NCI-H2171 (cell line): ENCODE measurements at places on chromosomes 6 and 20.

- DNase-seq, result no peak
These were observed 317.2 kb upstream of the AGPAT4 start for GRCh38 chr6:161590961-161591627.

DNA sequence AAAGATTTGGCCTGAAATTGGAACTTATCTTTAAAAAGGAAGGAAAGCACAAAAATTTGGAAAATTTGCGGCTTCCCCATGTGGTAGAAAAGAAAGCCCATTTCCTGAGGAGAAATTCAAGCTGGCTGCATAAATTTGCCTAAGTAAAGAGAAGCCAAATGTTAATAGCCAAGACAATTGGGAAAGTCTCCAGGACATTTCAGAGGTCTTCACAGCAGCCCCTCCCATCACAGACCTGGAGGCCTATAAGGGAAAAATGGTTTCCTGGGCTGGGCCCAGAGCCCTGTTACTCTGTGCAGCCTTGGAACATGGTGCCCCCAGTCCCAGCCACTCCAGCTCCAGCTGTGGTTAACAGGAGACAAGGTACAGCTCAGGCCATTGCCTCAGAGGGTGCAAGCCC lies 736.5 kb downstream of the HACE1 start:
- DNase-seq, result no peak

GRCh38 chr20:8389381-8390036 lies 257.4 kb downstream of the PLCB1 start:
- peak; percentile 32 for DNase-seq

- DNase-seq, result no peak
These were observed 728 bp downstream of the ITPR3 start for GRCh38 chr6:33621711-33622388.

GRCh38 chr6:143223895-143224294 lies 163.2 kb downstream of the AIG1 start:
- DNase-seq, result no peak

- no peak for DNase-seq
These were observed 196.2 kb upstream of the SYNDIG1 start for GRCh38 chr20:24273251-24273650.

GRCh38 chr6:129620234-129620610 lies 89.8 kb downstream of the ARHGAP18 start:
- no peak for DNase-seq

DNA sequence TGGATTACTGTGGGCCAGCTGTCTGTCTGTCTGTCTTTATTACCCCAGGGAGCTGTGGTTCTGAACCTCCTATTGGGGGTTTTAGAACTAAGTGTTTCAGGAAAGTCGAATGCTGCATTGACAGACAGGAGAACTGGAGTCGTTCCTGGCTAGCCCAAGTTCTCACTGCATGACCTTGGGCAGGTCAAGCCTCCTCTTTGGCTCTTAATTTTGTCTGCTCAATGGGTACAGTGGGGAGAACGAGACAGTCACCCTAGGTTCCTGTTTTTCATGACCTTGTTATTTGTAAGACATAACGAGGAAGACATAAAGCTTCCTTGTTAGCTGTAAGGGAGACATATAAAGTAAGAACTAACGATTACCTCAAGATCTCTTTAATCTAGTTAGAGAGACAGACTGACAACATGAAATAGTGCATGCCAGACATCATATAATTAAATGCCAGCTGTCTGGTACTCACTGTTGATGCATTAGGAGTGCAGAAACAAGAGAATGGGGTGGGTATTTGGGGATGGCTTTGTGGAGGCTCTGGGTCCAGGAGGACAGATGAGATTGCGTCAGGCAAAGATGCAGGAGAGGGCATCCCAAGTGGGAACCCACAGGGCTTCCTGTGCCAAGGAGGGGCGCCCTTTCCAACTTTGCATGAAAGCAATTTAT lies 3.7 kb upstream of the CCDC167 start:
- peak; percentile 34 for DNase-seq

GRCh38 chr6:140537834-140538705 lies 1163.6 kb upstream of the CITED2 start:
- no peak for DNase-seq

DNA sequence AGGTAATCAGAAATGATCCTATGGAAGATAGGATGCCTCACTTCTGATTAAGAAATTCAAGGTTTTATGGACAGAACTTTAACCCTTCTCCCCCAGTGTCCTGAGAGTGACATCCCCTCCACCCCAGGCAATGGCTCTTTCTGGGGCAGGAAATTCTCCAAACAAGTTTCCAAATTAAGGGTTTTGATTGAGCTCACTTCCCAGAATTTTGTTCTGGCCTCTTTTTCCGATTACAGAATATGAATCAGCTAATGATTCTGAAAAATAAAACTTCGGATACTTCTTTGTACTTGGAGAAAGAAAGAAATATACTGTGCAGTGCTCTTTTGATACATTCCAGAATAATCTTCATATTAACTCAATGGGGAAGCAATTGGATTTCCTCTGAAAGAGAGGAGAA lies 32.8 kb upstream of the TASP1 start:
- DNase-seq, result no peak

- peak; percentile 87 for DNase-seq
These were observed at the start of gene ZFP64 for GRCh38 chr20:52191132-52191915. TSS of gene ZFP64 (minus strand) at chr20:52191779. CDS start at chr20:52191636, 143 bp downstream.

DNA sequence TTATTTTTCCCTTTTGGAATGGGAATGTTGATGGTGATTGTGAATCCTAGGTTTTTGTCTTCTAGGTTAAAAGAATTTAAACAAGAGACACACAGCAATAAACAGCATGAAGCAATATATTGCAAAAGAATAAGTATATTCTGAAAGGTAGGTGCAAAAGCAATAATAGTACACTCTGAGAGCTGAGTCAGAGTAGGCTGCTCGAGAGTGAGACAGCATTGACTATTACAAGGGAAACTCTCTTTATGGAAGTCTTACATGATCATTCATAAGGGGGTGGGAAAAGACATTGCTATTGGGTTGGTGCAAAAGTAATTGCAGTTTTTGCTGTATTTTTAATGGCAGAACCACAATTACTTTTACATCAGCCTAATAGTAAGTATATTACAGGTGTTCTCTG lies 25.0 kb downstream of the FBXO5 start:
- no peak for DNase-seq

DNA sequence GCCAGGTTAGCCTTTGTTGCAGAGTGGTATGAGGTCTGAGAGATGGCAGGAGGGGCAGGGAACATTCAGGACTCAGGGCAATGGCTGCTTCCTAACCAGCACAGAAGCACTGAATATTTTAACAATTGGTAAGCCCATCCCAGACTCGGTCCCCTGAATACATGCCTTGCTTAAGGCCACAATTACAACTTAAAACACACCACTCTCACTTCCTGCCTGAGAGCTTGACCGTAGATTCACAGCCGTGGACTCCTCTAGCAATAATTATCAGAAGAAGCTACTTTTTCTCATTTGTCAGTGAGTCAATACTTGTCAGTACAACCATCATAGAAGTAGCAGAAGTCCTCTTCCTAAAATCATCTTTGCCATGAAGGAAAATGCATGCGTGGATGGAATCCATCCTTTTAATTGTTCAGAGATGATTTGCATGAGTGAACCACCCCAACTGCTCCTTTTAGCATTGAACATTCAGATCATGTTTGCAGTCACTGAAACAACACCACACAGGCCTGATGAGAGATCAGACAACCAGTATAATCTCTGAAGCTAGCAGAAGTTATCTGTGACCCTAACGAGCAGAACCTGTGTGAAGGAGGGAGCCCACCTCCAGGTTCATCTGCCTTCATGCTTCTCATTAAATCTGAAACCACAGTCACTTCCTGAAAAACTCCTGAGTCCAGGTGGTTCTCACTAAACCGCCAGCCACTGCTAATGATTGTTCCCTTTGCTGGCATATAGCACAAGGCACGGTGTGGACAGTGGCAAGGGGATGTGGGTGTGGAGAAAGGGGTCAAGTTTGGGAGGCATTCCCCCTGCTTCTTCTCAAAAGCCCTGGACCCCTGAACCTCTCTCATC lies 333.9 kb upstream of the CNR1 start:
- no peak for DNase-seq

- DNase-seq, result no peak
These were observed 3.5 kb downstream of the RING1 start for GRCh38 chr6:33211666-33212422.

GRCh38 chr20:24915892-24916291 lies 33.2 kb upstream of the CST7 start:
- DNase-seq, result no peak

DNA sequence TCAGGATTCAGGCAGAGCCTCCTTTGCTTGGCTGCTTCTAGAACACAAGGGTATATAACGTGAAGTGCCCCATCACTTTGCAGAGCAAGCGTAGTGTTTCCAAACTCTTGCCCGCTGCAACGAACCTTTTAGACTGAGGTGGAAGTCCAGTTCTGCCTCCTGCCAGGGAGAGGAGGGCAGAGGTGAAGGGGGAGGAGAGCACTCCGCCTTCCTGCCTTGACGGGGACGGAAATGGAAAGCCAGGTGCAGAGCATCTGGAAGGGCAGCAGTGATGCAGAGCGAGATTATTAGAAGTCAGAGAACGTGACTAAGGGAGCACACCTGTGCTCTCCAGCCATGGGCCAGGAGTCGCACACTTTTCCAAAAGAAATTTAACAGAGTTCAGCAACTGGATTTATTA lies 63.4 kb downstream of the RREB1 start:
- no peak for DNase-seq

DNA sequence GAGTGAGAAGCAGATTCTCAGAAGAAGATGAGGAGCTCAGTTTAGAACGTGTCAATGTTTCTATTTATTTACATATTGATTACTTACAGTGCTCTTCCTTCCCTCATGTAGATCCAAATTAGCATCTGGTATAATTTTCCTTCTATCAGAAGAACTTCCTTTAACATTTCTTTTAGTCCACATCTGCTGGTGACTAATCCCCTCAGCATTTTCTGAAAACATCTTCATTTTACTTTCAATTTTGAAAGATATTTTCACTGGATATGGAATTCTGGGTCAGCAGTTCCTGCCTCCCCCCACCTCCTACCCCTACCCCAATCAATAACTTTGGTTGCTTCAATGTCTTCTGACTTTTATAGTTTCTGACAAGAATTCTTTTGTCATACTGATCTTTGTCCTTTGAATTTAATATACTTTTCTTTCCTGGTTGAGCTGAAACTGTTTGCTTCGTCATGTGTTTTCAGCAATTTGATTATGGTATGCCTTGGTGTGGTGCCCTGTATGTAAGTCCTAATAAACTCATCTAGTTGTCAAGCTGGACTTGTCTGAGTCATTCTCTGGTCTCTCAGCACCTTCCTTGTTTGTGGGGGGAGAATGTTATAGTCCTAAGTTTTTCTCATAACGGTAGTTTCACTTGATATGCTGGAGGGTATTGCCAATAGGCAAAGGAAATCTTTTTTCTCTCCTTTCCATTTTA lies 57.0 kb downstream of the SMPDL3A start:
- no peak for DNase-seq

DNA sequence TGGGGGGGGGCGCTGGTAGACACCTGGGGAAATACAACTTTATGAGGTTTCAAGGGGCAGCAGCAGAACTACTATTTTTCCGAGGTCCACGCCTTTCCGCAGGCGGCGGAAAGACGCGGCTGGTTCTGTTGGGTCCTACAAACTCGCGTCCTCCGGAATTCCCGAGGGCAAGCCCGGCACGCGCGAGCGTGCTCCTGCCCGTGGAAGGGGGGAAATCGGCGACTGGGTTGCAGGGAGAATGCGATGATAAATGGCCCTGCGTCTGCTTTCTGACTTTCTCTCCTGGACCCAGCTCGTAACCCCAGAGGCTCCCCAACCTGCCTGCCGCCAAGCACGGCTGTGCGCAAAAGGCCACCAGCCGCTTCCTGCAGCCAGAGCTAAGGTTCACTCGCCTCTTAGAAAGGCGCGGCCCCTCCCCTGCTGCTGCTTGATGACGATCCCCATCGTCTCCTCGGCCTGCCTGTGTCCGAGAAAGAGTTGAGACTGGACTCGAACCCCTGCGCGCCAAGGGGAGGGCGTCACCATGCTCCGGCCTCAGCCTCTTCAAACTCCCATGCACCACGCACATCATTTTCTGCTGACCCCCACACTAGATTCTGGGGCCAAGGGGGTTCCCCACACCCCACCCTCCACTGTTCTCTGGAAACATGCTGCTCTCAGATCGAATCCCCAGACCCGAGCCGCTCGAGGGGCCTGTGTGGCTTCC lies 6.7 kb downstream of the FOXA2 start:
- DNase-seq, result no peak

- no peak for DNase-seq
These were observed 147.5 kb downstream of the BMP2 start for GRCh38 chr20:6914986-6915385.

DNA sequence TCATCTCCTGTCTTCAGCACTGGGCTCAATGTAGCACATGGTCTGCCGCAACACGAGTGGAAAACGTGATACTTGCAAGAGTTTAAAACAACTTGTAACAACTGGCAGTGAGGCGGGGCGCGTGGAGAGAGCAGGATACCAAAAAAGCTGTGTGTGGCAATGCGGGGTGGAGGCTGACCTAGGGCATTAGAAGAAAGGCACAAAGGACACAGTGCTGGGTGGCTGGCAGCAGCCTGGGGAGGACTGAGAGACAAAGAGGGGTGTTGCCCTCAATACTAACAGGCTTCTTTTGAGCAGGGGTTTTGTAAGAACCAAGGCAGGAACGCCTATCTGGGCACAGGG lies 1.5 kb upstream of the GFOD1 start:
- DNase-seq, result no peak

DNA sequence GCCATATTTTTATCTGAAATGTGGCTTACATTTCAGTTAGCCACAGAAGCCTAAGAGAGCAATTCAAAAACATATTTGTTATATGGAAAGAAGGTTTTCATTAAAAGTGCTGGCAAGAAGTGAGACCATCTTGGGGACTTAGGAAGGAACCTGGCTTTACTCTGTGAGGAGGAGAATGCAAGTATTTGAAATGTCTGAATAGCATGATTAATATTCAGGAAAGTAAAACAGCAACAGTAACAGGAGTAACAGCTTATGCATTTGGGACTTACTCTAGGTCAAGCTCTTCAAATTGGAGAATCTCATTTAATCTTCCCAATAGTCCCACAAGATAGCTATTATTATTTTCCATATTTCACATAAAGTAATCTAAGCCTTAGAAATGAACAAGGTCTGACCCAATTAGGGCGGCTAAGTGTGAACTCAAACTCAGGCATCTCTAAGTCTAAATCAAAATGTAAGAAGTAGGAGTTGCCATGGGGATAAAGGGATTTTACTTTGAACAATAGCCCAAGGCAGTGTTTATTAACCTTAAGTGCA lies 816.5 kb downstream of the BCKDHB start:
- DNase-seq, result no peak

- DNase-seq, result peak; percentile 1
These were observed 48.0 kb downstream of the TMEM170B start for GRCh38 chr6:11585426-11586016.
